Astrocyte of the cerebellum (primary cell): ENCODE measurements at places on chromosomes 6 and 20.

GRCh38 chr20:33702861-33703260 lies 16.7 kb upstream of the E2F1 start:
- DNase-seq, result no peak

DNA sequence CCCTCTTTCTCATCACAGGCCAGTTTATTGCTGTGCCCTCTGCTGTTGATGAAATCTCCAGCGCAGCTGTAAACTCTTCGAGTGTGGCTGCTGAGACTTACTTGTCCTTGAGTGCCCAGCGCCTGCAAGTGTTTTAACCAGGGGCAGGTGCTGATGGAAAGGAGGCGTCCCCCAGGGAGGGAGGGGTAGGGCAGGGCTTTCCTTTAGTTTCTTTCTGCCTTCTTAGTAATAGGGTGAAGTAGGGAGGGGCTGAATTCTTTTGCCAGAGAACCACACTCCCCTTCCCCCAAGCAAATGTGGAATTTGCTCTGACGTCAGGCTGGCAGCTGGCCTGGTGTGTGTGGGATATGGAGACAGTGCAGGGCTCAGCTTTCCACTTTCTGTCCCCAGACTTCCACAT lies 61.2 kb downstream of the IGF2R start:
- DNase-seq, result peak; percentile 94

DNA sequence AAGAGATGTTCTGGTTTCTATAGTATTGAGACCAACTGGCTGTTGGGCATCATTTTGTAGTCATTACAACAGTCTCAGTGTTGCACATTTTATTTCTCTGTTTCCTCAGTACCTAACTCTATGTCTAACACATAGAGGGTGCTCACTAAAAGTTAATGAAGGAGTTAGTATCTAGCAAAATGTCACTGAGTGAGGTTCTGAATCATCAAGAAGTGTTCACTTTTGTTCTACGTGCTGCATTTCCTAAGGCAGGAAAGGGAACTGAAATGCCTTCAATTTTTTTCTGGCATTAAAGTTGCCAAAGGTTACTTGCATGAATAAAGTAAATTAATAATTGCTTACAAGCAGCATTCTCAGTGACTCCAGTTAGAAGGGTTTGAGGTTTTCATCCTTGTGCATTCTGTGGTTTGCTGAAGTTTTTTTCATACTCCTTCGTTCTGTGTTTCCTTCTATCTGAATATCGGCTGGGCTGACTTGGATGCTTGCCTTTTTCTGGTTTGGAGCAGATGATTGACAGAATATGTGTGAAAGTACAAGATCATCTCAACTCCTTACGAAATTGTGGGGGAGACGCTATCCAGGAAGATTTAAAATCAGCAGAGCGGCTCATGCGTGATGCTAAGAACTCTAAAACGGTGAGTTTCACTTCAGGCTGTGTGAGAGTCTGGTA lies 114.5 kb upstream of the SCGN start:
- peak; percentile 18 for DNase-seq

DNA sequence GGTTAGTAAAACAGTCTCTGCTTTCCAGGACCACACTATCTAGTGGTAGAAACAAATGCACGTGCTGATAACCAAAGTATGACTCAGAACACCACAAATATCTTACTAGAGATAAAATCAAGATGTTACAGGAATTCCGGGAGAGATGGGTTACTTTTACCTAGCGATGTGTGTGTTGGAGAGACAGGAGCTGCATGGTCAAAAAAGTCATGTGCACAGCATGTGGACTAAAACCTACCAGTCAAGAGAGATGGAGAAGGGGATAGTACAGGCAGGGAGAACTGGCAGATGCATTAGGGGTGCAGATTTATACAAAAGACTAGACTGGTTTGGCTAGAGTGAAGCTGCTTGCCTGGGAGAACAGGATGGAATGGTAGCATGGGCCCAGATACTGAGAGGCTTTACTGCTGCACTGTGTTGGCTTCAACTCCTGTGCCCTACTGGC lies 75.3 kb upstream of the MRAP2 start:
- DNase-seq, result no peak

- no peak for DNase-seq
These were observed 26.9 kb upstream of the ADTRP start for GRCh38 chr6:11805259-11806053.

GRCh38 chr6:106901062-106901461 lies 73.5 kb downstream of the CD24 start:
- no peak for DNase-seq

GRCh38 chr20:37728635-37728983 lies 34.8 kb downstream of the CTNNBL1 start:
- DNase-seq, result no peak

DNA sequence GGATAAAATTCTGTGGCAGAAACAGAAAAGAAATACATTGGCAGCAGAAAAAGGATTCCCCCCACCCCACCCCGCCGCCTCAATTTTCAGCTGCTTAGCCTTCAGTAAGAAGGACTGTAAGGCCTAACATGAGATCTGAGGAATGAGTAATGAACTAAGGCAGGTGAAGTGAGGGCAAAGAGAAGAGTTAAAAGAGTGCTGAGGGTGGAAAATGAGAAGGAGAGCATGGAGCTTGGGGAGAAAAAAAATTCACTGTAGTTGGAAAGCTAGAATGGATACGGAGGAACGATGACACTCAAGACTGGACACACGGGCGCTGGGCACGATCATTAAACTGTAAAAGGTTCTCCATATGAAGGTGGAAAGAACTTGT lies 14.6 kb downstream of the POM121L2 start:
- DNase-seq, result no peak

GRCh38 chr6:16168121-16168520 lies 39.2 kb downstream of the MYLIP start:
- DNase-seq, result no peak

DNA sequence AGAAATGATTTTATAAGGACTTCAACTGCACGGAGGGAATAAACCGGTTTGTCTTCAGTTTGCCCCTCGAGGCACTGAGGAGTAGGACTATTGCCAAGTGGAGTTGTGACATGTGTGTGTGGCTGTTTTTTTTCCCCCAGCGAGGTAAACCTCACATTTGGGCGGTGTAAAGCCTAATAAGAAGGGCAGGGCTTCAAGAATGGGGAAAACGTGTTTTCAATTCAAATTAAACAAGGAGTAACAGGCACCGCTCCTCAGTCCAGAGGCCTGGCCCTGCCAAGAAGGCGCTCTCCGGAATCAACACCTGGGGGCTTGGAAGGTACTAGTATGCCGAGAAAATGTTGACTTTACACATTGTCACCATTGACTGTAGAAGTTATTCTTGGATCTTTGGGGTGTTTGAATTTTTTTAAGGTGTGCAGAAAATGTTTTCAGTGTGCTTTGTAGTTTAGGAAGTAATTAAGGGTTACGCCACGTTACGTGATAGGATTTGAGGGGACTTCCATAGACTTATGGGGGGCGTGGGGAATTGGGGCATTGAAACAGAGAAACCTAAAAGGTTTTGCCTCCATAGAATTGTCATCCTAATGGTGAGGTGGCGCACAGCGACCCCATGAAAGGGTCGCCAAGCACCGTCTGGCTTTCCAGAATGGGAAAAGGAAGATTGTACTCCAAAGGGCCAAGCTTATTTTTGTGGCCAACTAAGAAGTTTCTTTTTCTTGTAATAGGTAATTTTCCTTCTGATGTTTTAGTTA lies 791 bp downstream of the ADGRG6 start:
- DNase-seq, result no peak

DNA sequence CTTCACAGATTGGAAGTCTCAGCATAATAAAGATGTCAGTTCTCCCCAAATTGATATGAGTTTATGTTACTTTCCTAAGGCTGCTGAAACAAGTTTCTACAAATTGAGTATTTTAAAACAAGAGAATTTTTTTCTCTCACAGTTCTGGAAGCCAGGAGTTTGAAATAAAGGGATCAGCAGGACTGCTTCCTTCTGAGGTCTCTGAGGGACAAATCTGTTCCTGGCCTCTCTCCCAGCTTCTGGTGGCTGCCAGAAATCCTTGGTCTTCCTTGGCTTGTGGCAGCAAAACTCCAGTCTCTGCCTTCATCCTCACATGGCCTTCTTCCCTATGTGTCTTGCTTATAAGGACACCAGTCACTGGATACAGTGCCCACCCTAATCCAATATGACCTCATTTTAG lies 136.1 kb downstream of the TFAP2A start:
- DNase-seq, result no peak

GRCh38 chr20:58023781-58024180 lies 204.7 kb downstream of the ANKRD60 start:
- DNase-seq, result no peak

- DNase-seq, result no peak
These were observed 8.4 kb downstream of the NINL start for GRCh38 chr20:25576783-25577530.

- DNase-seq, result no peak
These were observed 30.0 kb upstream of the RALY start for GRCh38 chr20:33963751-33964150.

DNA sequence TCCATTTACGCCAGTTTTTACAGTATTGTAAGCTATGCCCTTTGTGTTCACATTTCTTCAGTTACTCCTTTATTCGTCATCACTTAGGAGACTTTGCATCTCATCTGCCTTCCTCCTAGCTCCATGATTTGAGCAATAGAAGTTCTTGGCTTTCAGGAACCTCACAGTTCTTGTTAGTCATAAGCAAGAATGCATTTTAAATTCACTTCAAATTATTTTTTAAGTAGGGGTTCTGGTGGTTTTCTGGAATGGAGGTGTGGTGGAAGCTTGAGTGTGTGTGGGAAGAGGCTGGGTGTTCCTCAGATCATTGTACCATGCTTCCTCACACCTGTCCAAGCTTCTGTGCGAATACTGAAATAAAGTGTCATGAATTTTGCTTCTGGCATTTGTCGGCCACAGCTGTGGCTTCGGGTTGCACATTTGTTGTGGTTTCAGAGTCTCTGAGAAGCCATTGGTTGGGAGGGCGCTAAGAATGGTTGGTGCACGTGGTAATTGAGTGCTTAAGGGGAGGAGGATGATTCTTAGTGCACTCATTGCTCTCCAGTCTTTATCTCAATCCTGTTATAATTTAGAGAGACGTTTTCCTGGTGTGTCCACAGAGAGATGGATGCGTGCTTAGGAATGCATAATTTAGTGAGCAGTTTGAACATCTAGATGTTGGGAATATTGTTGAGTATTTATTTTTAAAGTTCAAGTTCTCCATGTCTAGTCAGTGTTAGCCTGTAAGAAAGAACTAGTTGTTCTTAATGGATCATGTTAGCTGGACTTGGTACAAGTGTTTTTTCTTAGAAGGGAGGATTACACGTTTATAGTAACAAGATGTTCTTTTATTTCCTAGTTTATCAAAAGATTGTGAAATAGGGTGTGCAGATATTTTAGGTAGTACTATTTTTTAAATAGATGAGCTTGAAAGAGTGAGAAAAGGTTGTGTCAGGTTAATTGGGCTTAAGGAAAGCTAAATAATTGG lies 31.9 kb downstream of the FOXO3 start:
- DNase-seq, result peak; percentile 72

GRCh38 chr6:636488-636887 lies 20.4 kb downstream of the HUS1B start:
- no peak for DNase-seq

- no peak for DNase-seq
These were observed 4.9 kb downstream of the ELMO2 start for GRCh38 chr20:46401478-46401860.

DNA sequence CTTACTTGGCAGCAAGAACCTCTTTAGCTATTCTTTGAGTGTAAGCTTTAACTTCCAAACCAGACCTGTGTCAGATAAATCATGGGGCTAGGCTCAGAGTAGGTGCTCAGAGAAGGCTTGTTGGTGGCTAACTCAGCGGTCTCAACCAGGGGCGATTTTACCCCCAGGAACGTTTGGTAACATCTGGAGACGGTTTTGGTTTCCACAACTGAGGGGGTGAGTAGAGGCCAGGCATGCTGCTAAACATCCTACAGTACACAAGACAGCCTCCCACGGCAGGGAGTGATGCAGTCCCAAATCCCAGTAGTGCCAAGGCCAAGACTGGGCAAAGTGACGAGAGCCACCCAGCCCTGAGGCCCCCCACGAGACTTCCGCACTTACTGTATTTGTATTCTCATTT lies 59.2 kb downstream of the RAB44 start:
- DNase-seq, result no peak

DNA sequence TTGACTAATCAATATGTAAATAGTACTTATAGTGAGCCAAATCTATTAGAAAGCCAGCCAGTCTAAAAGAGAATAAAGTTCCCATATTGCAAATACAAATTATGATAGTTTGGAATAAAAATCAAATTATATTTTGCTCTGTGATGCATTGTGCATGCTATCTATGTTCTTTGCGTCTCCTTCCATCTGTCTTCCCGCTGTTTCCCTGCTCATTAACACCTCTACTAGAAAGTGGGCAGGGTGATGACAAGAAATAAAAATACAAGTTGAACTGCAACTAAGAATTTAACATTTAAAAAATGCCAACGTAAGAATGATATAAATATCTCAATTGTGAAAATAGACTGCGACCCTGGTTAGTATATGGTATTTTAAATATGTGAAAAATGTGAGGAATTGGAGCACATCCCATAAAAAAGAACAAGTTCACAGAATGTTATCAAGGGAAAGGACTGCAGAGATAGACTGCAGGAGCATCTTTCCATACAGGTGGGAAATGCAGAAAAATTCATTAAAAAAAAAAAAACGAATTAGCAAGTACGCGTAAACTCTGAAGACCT lies 157.6 kb upstream of the PDE7B start:
- no peak for DNase-seq

DNA sequence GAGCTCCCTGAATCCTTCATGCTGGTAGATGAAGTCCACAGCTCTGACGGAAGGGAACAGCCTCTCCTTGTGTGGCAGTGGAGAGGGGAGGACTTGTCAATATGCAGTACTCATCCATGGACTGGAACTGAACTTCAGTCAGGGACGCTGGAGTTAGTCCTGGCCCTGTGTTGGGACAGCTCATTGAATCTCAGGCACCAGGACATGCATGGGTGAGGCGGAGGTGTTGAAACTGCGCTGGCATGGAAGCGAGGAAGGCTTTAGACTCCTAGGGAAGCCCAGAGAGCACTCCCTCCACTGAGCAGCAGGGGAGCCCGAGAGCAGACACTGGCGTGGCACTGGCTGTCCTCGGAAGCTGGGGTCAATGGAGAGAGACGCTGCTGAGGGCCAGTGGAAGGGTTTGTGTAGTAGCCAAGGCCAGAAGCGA lies 161.3 kb upstream of the GGTLC1 start:
- no peak for DNase-seq

DNA sequence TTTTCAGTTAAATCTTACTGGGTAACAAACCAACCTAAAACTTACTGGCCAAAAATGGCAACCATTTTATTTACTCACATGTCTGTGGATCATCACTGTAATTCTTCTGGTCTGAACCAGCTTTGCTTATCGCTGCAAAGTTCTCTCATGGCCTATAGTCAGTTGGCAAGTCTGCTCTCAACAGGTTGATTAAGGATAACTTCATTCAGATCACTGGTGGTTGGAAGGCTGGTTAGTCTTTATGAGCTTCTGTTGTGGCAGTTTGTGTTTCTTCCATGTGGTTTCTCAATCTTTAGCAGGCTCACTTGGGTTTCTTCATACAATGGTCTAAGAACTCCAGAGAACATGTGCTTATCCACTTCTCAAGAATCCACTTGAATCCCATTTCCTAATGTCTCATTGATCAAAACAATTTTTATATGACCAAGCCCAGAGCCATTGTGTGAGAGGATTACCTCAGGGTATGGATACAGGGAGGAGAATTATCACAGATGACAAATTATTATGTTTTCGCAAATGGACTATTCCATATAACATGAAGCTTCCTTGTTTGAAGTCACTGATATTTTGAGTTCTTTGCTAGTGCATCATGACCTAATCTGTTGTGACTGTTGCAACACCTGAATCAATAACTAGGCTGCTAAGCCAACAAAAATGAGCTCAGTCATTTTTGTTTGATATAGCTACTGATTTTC lies 155.4 kb upstream of the BMP2 start:
- no peak for DNase-seq

GRCh38 chr6:145964948-145965366 lies 799 bp upstream of the SHPRH start:
- no peak for DNase-seq
